ENCODE measurements at places on chromosomes 13 and 19.

DNA sequence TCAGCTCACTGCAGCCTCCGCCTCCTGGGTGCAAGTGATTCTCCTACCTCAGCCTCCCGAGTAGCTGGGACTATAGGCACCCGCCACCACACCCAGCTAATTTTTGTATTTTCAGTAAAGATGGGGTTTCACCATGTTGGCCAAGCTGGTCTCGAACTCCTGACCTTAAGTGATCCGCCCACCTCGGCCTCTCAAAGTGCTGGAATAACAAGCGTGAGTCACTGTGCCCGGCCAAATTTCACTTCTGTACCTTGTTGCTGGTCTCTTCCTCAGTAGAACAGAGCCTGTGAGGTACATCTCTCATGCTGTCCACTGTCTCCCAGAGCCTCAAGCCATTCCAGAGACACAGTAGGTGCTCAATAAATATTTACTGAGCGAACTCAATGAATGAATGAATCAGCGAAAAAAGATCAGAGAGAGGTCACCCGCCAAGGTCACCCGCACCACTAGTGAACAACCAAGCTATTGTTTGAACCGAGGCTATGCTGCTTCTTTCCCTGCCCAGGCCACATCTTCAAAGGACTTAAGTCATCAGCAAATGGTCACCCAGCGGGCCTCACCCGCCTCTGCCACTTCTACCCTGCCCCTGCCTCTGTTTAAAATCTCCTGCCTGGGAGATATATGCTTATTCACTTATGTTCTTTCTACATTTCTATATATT, 9.3 kb downstream of the TMEM143 start:
- DNase-seq: no peak

- no peak for DNase-seq
Measured at GRCh38 chr19:5727453-5728050, 7.1 kb downstream of the CATSPERD start.

DNA sequence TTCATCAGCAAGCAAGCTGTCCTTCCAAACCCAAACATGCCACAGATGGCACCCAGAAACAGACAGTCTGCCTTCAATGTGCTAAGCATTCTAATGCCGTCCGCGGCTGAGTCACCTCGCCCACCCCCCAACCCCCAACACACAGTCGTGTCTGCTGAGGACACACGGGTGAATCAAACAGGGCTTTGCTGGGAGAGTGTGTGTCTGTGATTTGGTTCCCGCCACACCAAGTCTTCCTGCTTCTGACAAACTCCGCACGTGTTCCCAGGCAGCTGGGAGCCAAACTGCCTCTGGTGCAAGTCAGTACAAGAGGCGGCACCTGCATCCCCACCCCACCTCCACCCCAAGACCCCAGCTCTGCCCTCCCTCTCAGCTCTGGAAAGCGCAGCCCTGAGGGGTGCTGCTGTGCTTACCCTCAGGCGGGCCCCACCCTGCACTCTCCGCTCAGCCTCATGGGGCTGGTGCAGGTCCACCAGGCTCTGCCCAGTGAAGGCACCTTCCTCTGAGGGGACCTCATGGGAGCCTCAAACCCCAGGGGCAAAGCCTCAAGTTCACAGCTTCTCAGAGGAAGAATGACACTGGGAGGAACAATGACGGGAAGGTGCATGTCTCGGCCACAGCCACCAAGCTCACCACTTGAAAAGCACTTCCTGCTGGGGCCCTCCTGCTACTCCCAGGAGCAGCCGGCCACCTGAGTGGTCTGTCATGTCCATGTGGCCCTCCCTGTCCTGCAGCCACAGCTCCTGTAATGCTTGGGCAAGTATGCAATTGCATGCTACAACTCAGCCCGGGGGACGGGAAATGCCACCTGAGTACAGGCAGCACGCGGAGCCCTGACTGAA, 15.0 kb upstream of the SLC35E1 start:
- no peak for DNase-seq

GRCh38 chr19:4922530-4923275, 13.4 kb downstream of the UHRF1 start:
- DNase-seq: no peak

DNA sequence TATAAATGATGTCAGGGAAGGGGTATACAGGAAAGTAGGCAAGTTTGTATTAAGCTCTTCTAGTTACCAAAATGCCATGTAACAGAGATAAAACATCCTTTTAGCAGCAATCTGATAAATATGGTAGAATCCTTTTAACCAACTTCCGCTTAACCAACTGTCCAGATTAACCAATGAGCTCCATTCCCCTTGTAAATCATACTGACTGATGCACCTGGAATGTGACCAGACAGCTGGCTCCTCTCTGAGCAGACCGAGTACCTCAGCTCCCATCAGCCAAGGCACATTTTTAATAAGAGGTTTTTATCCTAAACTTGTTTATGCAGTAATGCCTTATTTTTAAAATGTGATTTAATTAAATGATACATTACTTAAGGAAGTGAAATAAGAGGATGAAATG, 66.4 kb downstream of the KLF12 start:
- DNase-seq: no peak

DNA sequence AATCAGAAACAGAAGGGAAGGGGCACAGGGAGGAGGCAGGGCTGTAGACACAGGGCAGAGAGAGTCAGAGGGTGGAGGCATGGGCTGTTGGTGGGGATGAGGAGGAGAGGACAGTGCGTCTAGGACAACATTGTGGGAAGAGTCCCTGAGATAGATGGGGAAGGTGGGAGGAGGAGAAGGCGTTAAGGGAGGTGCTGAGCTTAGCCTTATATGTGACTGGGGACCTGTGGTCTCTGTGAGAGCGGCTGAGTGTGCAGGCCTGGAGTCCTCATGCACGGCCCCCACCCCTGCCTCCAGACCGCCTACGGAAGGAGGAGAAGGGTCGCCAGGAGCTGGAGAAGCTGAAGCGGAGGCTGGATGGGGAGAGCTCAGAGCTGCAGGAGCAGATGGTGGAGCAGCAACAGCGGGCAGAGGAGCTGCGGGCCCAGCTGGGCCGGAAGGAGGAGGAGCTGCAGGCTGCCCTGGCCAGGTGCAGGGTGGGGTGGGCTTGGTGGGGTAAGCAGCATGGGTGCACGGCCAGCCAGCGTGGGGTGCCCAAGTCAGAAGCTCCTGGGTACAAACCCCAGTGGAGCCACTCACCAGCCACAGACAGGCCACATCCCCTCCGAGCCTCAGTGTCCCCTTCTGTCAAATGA, 56.8 kb downstream of the KCNC3 start:
- DNase-seq: no peak

- no peak for DNase-seq
Measured at GRCh38 chr19:50311723-50312635, 17.2 kb downstream of the KCNC3 start.

DNA sequence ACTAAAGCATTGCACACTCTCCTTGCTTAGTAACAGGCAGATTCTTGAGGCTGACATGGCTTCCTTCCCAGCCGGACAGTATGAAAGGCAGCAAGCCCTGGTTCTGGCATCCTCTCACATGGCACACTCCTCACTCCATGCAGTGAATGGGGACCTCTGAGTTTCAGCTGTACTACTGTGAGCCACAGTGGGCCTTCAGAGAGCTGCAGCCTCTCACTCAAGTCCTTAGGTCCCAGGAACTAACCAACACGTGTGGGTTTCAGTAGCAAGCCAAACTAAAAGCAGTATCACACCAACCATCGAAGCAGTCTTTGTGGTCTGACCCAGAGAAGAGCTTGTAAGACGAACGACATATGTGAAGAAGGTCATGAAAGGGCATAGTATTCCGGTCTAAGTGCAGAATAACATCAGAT, 128.2 kb downstream of the TBC1D4 start:
- DNase-seq: no peak

DNA sequence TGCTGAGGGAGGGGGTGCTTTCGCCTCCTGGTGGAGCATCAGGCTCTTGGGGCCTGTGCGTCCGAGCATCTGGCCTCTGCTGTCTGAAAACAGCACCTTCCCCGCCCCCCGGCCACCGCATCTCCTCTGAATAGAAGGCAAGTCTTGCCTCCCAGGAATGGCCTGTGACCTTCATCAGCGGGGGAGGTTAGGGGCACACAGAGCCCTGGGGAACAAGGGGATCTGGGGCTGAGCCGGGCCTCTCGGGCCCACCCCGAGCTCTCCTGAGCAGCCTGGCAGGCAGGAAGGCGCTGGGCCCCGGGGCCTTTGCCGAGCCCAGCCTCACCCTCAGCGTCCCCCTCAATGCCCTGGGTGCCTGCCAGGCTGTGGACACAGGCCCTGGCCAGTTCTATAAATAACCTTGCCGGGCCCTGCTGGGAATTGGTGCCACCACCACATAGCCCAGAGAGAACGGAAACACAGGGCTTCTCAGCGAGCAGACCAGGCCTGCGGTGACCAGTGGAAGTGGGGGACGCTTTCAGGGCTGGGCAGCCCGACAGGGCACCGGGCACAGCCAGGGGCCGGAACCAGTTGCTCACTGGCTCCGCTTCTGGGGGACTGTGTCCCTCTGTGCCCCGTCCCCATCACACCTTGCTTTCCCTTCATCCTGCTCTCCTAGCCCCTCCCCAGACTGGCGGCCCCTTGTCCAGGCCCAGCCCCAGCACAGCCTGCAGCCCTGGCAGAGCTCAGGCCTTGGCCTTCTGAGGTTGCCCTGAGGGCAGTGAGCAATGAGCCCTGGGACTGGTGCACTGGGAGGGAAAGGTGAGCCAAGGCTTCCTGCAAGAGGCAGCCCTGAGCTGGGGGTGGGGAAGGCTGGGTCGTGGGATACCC, 9.5 kb downstream of the STK11 start:
- no peak for DNase-seq

GRCh38 chr13:95181586-95181985, 119.7 kb downstream of the ABCC4 start:
- no peak for DNase-seq

DNA sequence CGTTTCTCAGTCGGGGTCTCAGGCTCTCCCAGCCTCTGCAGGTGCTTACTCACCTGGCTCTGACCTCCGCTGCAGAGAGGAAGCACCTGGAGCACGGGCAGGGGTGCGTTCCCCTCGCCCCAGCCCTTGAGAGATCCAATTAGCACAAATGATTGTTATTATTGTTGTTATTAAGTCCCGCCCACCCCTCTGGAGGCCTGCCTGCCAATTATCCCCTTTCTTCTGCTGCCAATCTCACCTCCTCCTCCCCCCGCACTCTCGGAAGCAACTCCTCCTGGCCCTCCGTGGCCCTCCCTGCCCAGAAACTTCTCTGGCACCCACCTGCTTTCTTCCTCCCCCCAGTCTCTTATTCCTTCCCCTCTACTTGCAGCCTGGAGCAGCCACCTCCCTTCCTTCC, 8.8 kb downstream of the ZNF787 start:
- no peak for DNase-seq

GRCh38 chr19:3464587-3465235, 15.6 kb downstream of the SMIM24 start:
- no peak for DNase-seq

DNA sequence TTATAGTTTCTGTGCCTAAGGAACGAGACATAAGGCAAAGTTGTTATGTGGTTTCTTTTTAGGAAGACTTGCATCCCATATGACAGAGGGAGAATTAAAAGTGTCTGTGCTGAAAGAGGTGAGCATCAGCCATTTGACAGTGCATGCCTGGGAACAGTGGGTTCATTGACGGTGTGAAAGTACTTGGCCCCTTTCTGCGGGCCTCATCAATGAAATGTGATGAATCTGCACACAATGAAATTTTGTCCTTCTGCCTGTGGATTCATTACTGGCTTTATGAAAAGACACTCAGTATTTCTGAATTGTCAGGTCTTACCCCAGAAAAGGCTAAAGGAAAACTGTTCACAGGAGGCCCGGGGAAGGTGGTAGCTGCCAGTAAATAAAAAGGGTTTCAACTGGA, 295.8 kb downstream of the FOXO1 start:
- no peak for DNase-seq

DNA sequence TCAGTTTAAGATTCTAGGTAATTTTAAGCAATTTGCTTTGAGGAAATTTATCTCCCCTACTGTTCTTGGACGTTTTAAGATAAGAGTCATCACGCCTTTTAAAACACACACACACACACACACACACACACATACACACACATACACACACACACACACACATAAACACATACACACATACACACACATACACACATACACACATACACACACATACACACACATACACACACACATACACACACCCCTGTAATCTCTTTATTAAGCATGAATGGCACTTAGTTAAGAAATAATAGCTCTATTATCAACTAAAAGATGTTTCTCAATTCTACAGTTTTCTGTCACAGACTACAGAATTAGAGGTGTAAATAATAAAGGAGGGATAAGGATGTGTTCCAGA, 49.2 kb downstream of the EFNB2 start:
- no peak for DNase-seq

DNA sequence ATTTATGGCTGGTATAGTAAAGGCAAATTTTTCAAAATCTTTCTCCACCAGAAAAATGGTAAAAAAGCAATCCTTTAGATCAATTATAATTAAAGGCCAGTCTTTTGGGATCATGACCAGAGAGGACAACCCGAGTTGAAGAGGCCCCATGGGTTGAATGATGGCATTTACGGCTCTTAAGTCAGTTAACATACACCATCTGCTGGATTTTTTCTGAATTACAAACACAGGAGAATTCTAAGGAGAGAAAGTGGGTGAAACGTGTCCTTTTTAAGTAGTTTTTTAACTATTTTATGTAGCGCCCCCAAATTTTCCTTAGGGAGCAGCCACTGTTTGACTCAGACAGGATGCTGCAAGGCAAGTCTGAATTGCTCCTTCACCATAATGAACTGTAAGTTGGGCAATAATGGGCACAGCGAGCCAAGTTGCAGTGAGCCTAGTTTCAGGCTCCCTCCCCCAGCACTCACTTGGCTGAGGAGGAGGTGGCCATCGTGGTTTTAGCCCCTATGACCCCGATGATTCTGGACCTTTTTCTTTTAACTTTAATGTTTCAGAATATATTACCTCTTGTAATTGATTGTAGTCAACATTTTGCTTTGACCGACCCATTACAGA, 13.6 kb upstream of the ZNF611 start:
- DNase-seq: no peak

GRCh38 chr13:103671547-103671946, 605.3 kb upstream of the SLC10A2 start:
- no peak for DNase-seq

GRCh38 chr13:42747399-42747873, 33.9 kb upstream of the FAM216B start:
- DNase-seq: no peak

GRCh38 chr13:99968521-99969452, 2.8 kb downstream of the ZIC5 start:
- DNase-seq: no peak

- DNase-seq: no peak
Measured at GRCh38 chr19:33220115-33220514, 5.5 kb downstream of the SLC7A10 start.

- DNase-seq: no peak
Measured at GRCh38 chr13:80361883-80362327, 21.0 kb upstream of the SPRY2 start.

- no peak for DNase-seq
Measured at GRCh38 chr13:69109891-69110525, 997.6 kb upstream of the ATXN8OS start.

DNA sequence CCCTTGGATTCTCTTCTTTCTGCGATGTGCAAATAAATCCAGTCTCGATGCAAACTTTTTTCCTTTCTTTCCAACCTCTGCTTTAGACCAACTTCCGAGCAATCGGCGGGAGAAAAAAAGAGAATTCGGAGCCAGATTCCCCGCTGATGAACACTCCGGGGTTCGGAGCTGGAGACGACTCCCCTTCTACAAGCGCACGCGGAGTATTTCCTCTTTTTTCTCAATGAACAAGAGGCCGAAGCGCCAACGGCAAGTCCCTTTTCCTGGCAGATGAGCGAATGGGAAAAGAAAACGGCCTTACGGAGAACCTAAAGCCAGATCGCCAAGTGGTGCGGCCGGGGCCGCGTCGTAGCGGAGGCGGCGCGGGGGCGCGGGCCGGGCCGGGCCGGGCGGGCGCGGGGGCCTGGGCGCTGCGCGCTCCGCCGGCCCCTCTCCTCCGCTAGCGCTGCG, 250 bp downstream of the SPRY2 start:
- DNase-seq: no peak

GRCh38 chr19:19668230-19669012, at the start of gene ZNF101:
ZNF101 (plus strand) TSS chr19:19668839; CDS start chr19:19668964, 125 bp downstream.
- DNase-seq: peak; percentile 92
